ENCODE measurements at places on chromosomes 12 and 14.

DNA sequence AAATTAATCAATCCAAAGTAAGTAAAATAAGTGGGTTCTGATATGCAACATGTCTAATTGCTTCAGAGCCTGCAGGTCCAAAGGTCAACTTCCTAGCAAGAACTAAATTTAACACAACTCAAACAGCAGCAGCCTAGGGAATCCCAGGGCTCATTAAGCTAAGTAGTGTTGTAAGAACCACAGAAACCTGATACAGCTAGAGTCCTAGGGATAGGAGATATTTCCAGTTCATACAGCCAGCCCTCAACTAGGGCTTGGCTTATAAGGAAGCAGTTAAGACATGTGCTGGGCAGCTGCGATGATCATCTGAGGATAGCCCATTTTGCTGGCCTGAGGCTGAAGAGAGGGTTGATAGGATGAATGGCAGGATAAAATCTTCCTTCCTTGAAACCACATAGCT lies at the start of gene OR4Q3:
Gene OR4Q3 (plus strand): TSS at position 316 of the 400 bp plus-strand sequence.
- DNase-seq: no peak

DNA sequence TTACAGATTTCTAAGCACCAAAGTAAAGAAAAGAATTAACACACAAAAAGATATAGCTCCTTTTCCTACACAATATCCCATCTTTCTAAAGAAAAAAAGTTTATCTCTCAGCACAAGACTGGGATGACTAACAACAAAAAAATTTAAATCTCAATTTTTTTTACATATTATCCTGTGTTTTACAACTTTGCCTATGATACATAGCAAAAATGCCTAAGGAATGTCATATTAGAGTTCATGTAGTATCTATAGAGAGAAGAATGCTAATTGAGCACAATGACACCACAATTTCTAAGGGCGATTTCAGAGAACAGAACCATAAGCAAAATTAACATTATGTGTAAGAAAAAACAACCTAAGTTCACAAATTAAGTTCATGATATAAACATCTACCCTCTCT lies 16.3 kb downstream of the C2CD5 start:
- no peak for DNase-seq

DNA sequence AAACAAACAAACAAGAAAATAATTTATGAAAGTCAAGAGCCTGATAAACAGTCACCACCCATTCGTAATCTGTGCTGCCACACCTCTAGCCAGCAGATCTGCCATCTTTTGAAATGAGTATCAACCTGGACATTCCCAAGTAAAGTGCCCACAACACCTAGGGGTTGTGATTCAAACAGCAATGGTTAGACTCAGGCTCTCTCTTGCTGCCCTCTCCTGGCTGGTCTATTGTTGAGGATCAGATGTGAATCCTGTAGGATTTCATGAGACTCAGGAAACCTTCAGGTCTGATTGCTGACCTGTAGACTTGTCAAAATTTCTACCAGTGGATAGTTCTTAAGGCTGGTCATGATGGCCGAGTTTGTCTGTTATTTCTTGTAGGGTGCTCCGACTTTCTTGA lies 26.8 kb downstream of the DGLUCY start:
- peak; percentile 53 for DNase-seq

DNA sequence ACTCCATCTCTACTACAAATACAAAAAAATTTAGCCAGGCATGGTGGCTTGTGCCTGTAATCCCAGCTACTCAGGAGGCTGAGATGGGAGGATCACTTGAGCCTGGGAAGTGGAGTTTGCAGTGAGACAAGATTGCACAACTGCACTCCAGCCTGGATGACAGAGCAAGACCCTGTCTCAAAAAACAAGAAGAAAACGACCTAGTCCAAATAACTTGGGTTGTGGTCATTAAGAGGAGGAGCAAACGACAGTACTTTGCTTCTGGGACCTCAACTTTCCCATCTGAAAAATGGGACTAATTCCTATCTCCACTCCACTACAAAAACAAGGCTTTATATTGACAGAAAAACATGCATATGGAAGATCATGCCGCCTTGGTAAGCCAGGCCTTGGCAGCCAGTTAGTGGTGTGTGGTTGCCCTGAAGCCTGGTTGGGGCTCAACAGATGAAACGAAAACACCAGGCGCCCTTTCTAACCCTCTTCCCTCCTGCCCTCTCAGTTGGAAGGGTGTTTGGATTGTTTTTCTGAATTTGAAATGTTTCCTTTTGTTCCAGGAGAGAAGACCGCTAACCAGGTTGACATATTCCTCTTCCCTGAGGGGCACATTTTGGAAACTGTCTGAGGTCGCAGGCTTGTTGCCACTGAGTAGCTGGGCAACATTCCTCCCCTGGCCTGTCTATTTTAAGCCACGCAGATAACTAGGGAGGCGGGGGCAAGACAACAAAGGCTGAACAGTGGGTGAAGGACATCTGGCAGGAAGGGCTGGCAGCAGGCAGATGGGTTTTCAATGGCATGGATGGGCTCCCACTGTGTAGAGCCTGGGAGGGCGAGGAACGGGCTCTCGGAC lies 13.7 kb upstream of the VPS37B start:
- DNase-seq: no peak

GRCh38 chr12:14989790-14990189 lies 16.9 kb downstream of the PDE6H start:
- DNase-seq: no peak

DNA sequence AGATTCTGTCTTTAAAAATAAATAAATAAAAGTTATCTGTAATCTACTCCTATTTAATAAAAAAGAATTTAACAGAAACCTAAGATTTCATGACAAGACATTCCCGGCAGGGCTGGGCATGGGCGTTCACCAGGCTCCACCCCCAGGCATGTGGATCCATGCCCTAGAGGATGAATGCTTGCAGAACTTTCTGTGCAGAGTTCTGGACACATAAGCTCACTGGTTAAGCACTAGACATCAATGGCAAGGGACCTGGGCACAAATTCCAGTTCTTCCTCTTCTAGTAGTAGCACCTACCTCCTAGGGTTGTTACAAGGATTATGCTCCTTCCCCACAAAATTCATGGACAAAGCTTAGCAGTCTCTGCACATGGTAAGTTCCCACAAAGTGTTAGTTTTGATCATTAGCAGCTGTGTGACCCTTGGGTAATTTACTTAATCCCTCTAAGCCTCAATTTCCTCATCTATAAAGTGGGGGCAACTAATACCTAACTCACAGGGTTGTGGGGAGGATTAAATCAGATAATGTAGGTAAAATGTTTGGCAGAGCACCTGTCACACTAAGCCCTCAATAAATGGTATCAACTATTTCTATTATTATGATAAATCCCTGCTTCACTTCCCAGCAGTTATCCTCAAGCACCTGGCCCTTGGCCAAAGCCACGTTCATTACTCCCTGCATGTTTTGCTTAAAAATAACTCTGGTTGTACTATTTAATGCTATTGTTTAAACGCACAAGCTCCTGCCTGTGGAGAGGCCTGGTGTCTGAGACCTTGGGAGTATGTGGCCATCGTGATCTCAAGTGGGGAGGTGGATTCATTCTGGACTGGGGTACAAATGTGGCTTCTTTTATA lies 9.8 kb downstream of the GALNT6 start:
- DNase-seq: no peak

GRCh38 chr12:55728186-55728938 lies 447 bp downstream of the CD63 start:
- no peak for DNase-seq

DNA sequence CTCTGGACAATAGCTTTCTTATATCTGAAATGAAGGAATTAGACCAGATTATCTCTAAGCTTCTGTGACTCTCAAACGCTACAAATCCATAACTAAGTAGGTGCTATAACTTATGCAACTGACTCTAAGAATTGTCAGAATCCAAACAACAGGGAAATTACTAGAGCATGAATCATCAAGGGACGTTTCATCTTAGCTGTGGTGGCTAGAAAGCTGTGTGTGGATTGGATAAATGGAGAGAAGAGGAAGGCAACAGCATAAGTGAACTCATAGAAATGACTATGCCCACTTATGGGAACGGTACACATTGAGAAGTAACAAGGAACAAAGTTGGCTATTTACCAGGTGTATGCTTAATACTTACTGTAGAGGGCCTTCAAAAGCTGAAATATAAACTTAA lies 96.0 kb upstream of the NEDD1 start:
- DNase-seq: no peak

DNA sequence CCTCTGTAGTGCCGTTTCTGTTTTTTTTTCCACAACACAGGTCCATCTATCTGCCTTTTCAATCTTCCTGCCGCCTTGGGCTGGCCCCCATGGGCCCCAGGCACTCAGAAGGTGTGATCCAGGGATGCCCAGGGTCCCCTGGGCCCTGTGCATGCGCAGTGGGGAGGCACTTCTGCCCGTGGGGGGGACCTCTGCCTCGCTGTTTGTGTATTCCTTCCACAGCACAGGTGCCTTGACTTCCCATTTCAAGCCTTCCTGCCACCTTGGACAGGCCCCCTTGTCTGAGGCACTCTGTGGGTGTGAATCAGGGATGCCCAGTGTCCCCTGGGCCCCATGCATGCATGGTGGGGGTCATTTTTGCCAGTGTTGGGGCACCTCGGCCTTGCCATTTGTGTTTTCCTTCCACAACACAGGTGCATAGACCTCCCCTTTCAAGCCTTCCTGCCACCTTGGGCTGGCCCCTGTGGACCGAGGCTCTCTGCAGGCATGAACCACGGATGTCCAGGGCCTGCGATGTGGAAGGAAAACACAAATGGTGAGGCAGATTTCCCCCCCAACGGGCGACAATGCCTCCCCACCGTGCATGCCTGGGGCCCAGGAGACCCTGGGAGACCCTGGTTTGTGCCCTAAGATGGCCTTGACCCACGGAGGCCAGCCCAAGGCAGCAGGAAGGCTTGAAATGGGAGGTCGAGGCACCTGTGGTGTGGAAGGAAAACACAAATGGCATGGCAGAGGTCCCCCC lies 366.5 kb downstream of the ALG10 start:
- no peak for DNase-seq

GRCh38 chr12:66636771-66637170 lies 42.1 kb downstream of the GRIP1 start:
- DNase-seq: no peak

DNA sequence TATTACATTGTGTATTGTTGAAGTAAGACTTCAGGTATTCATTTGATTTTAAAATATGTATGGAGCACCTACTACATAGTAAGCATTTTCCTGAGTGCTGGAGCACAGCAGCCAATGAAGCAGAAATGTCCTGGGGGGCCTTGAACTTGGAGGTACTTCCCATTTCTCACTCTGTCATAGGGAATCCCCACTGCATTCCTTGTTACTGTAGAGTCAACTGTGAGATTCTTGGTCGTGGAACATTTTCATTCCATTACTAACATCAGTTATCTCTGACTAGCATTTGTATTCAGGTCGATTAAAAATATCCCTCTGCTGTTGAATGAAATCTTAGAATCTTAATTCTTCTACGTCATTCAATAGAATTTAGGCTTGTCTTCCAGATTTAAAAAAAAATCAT lies 66.7 kb downstream of the PDE3A start:
- DNase-seq: no peak

- DNase-seq: peak; percentile 57
Measured at GRCh38 chr12:123983822-123984485, 10.9 kb downstream of the ZNF664 start.

DNA sequence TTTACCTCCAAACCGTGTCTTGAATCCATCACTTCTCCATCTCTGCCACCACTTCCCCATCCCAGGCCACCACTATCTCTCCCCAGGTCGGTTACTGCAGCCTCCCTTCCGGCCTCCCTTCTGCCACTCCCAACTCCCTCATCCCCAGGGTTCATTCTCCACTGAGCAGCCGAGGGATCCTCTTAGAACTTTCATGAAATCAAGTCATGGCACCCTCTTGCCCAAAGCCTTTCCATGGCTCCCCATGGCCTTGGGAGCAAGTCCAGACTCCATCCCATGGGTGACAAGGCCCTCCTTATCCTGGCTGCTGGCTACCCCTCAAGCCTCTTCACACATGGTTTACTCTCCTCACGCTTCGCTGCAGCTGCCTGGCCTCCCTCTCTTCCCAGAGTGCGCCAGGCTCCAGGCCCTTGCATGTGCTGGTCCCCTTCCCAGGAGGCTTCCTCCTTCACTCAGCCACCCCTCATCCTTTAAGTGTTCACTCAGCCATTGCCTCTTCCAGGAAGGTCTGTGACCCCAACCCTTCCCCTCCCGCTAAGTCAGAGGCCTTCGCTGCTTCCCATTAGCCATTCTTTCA lies 17.9 kb upstream of the SH2B3 start:
- DNase-seq: peak; percentile 26

DNA sequence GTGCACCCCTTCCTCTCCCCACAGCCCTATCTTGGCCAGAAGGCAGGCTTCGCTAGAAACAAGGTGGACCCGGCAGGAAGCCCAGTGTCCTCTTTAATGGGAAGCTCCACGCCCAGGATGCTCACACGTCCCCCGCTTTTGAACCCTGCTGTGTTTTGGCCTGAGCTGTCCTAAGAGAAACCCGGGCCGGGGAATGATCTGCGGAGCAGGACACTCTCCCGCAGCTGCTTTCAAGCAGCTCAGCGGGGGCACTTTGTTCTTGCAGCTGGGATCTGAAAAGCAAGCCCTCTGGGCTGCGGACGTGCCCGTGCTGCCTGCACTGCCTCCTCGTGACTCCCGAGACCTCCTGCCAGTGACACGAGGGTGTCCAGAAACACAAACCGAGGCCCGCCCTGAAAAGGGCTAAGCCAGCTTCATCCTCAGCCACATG lies 30.0 kb downstream of the SCARB1 start:
- DNase-seq: peak; percentile 60

- DNase-seq: no peak
Measured at GRCh38 chr14:32594766-32595165, 265.7 kb downstream of the AKAP6 start.

DNA sequence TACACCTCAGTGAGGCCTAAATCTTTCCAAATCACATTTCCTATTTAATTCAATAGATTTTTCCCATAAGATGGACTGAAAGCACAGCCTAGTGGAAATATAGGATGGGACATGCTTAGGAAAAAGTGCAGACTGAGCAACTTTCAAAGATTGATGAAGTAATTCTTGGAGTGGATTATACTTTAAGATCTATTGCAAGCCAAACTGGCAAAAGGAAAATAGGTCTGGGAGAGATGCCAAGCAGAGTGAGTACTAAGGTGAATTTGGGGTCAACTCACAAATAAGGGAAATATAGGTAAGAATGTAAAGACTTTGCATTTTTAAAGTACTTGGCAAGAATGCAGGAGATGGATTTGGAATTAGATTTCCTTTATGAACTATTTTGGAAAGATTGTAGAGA lies 170.2 kb upstream of the FOXG1 start:
- DNase-seq: peak; percentile 70
